ENCODE measurements at places on chromosomes 1 and 21. TPM values are rescaled to one million over a fixed set of nuclear protein-coding genes. Genes with fewer than 3 reads are reported as not detected.

DNA sequence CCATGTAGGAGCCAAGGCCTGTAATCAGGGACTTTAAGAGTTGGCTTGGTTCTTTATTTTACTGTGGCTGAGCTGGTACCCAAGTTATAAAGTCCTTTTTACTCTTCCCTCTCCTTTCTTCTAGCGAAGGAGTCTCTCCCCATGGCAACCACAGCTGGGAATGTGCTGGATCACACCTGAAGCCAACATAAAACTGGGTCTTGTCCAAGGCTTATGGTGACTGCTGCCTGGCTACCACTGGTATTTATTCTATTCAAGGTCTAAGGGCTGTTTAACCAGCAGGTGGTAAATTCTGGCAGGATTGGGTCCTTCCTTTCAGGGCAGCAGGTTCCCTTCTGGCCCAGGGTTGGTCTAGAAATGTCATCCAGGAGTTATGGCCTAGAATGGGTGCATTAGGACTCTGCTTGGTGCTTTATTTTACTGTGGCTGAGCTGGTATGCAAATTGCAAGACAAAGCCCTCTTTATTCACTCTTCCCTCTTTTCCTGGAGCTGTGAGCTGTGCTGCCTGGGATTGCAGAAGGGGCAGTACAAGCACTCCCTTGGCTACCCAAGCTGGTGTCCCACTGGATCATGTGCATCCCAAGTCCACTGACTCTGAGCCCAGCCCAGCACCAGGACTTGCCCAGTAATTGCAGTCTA, 26.6 kb downstream of the SLC22A15 start:
- H3K4me3 ChIP-seq, result no peak overlapping the region
- no peaks in the 10 kb centered on the region for H3K4me1 ChIP-seq
- no peak overlapping the region for H3K27ac ChIP-seq
- no peak for DNase-seq

- H3K27ac ChIP-seq, result no peak overlapping the region
- no peak overlapping the region for H3K4me3 ChIP-seq
- H3K27me3 ChIP-seq, result no peaks in the 10 kb centered on the region
- H3K4me1 ChIP-seq, result peaks cover 5% of the 10 kb centered on the region
- H3K36me3 ChIP-seq, result peaks cover 2% of the 10 kb centered on the region
Observed at GRCh38 chr1:26239936-26240335, 5.9 kb downstream of the CEP85 start.

Gene RNASEL
- total RNA-seq, result 3.3 TPM

GRCh38 chr1:3153197-3153596, 84.2 kb downstream of the PRDM16 start:
- no peaks in the 10 kb centered on the region for H3K27me3 ChIP-seq
- H3K36me3 ChIP-seq, result no peaks in the 10 kb centered on the region
- H3K4me3 ChIP-seq, result no peak overlapping the region
- H3K27ac ChIP-seq, result no peak overlapping the region
- no peaks in the 10 kb centered on the region for H3K4me1 ChIP-seq

Gene CELA2A
- total RNA-seq, result not detected

DNA sequence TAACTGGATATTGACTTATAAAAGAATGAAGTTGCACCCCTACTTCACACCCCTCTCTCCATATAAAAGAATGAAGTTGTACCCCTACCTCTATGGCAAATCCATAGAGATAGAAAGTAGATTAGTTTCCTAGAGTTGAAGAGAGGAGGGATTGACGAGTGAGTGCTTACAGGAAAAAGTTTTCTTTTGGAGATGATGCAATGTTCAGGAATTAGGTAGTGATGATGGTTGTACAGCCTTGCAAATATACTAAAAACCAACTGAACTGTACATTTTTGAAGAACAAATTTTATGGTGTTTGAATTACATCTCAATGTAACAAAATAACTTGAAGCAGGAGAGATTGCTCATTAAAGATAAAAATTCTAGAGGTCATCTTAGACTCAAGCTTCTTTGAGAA, 272.9 kb downstream of the GPR52 start:
- no peaks in the 10 kb centered on the region for H3K36me3 ChIP-seq

Gene TRABD2B
- total RNA-seq, result 0.28 TPM

Gene OR14I1
- not detected for total RNA-seq

DNA sequence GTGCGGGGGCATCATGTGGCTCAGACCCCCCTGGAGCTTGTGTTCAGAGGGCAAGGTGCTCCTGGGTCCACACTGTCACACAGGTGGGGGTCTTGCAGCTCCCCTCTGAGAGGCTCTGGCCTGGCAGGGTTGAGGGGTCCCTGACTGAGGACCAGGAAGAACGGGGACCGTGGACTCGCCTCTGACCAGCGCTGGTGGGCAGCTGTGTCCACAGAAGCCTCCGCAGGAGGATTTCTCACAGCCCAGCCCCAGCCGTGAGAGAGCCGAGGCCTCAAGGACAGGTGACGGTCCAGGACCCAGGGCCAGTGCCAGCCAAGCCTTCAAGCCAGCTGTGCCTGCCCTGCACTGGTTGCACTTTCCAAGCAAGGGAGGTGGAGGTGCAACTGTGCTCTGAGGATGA, 63.5 kb upstream of the TTC34 start:
- no peak for DNase-seq
- H3K4me1 ChIP-seq, result no peaks in the 10 kb centered on the region
- H3K36me3 ChIP-seq, result no peaks in the 10 kb centered on the region
- H3K4me3 ChIP-seq, result no peak overlapping the region
- H3K27ac ChIP-seq, result no peak overlapping the region
- no peaks in the 10 kb centered on the region for H3K27me3 ChIP-seq

DNA sequence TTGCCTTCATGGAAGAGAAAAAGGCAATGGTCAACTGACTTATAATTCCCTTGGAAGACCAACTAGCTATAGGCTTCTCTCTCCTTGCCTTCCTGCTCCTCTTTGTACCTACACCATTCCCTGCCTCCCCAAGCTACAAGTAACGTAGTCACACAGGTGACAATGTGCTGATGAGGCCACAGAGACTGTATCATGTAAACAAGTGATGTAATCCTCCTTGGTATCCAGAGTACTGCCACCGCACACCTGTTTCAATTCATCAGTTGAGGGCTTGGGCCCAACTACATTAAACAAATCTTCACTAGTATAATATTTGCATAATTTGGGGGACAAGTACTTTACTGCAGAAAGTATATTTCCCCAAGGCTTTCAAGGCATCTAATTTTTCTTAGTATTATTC, 76.4 kb upstream of the SCYL3 start:
- no peaks in the 10 kb centered on the region for H3K27me3 ChIP-seq
- DNase-seq, result no peak
- no peak overlapping the region for H3K4me3 ChIP-seq
- no peaks in the 10 kb centered on the region for H3K4me1 ChIP-seq
- no peaks in the 10 kb centered on the region for H3K36me3 ChIP-seq

DNA sequence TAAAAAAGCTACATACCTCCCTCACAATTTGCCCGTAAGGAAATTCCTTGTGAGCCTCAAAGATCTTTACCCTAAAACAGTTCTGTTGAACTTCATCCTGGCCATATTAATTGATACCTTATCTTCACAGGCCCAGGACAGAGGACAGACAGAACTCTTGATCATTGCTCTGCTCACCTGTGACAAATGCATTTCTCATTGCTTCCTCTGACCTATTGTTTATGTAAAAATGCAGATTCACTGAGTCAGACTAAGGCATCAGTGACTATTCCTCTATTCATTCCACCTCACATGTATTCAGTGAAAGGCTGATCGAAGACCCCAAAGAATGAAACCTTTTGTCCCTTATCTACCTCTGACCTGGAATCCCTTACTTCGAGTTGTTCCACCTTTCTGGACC, 61.0 kb downstream of the BACH1 start:
- H3K27me3 ChIP-seq, result no peaks in the 10 kb centered on the region
- no peaks in the 10 kb centered on the region for H3K36me3 ChIP-seq
- no peak overlapping the region for H3K27ac ChIP-seq
- no peaks in the 10 kb centered on the region for H3K4me1 ChIP-seq
- no peak overlapping the region for H3K4me3 ChIP-seq
- DNase-seq, result no peak

- H3K27ac ChIP-seq, result no peak overlapping the region
- H3K36me3 ChIP-seq, result no peaks in the 10 kb centered on the region
- no peaks in the 10 kb centered on the region for H3K27me3 ChIP-seq
- H3K4me3 ChIP-seq, result no peak overlapping the region
Observed at GRCh38 chr1:46244656-46245371, 2.7 kb upstream of the RAD54L start.

- no peak overlapping the region for H3K4me3 ChIP-seq
- no peak overlapping the region for H3K27ac ChIP-seq
- H3K36me3 ChIP-seq, result peaks cover 30% of the 10 kb centered on the region
- H3K27me3 ChIP-seq, result no peaks in the 10 kb centered on the region
- no peak for DNase-seq
- peaks cover 10% of the 10 kb centered on the region for H3K4me1 ChIP-seq
Observed at GRCh38 chr1:196669051-196669450, 17.2 kb downstream of the CFH start.

Gene RAB42
- 5.9 TPM for total RNA-seq

DNA sequence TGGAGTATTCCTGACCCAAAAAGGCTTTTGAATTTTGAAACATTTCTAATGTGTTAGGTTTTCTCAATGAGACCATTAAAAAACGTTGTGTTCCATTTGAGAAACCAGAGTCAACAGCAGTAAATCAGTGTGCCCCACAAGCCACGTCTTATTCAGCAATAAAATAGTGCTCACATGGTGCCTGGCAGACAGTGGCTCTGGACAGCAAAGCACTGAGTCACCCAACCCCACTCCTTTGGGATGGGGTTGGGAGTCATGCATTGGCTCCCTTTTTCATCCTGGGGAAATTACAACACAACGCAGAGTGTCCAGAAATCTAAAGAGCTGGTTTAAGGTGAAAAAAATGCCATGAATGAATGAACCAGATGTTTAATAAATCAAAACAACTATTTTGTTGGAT, 46.5 kb downstream of the KCNJ15 start:
- H3K36me3 ChIP-seq, result no peaks in the 10 kb centered on the region
- H3K4me1 ChIP-seq, result peaks cover 3% of the 10 kb centered on the region
- no peak overlapping the region for H3K27ac ChIP-seq
- no peak for DNase-seq

DNA sequence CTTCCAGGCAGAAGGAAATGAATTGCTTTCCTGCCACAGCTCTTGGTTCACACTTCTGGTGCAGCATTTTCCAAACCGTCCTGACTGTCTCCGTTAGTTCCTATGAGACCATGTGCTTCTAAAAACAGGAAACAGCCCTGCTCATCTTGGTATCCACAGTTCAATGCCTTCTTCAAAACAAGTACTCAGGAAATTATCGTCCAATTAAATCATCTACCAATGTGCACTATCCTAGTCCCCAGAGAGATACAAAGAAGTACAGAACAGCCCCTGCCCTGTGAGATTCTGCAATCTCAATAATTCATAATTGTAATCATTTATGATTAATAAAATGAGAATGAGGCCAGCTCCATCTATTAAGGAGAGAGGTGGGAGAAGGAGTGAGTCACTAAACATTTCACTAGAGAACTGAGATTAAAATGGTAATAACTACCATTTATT, 11.2 kb downstream of the CLEC20A start:
- no peaks in the 10 kb centered on the region for H3K36me3 ChIP-seq
- DNase-seq, result no peak
- H3K27me3 ChIP-seq, result no peaks in the 10 kb centered on the region
- H3K4me1 ChIP-seq, result no peaks in the 10 kb centered on the region

Gene MYOG
- total RNA-seq, result not detected

Gene BNIPL
- total RNA-seq, result 0.09 TPM

GRCh38 chr1:111484391-111485026, 10.7 kb downstream of the C1orf162 start:
- no peaks in the 10 kb centered on the region for H3K36me3 ChIP-seq
- no peaks in the 10 kb centered on the region for H3K27me3 ChIP-seq

Gene SDC3
- 14.0 TPM for total RNA-seq

DNA sequence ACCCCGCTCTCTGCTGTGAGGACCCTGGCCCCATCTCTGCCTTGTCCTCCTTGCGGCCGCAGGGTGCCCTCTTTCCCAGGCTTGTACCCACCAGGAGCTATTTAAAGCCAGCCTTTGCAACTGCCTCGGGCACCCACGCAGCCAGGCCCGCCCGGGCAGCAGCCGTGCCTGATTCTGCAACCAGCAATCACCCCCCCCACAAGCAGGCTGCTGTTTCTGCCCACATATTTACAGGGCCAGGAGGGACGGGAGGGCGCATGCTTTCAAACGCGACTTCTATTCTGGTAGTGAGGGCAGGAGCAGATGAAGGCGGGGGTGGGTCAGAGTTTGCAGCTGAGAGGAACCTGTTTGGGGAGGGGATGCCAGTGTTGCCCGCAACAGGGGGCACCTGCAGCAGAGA, 13.6 kb downstream of the GABRD start:
- H3K27me3 ChIP-seq, result no peaks in the 10 kb centered on the region
- DNase-seq, result no peak
- no peak overlapping the region for H3K27ac ChIP-seq
- no peaks in the 10 kb centered on the region for H3K4me1 ChIP-seq

DNA sequence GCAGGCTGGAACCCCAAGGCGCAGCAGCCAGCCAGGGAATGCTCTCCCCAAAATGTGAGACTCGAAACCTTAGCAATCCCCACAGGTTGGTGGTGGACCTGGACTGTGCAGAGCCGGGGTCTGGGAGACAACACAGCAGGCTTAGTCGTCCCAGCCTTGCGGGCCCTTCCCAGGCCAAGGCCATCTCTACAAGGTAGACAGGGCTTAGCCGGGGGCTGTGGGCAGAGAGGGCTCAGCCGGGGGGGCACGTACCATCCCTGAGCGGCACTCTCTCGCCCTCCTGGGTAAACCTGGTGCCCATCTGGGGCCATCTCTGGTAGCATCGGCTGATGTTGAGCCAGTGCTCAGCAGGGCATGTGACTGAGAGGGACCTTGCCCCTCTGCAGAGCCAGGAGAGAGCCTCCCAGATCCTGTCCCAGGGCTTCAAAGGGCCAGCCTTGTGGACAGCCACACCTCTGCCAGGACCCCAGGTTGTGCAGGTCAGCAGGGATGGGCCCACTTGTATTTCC, 2.2 kb upstream of the ACTRT2 start:
- no peak overlapping the region for H3K4me3 ChIP-seq
- no peak for DNase-seq
- H3K27me3 ChIP-seq, result no peaks in the 10 kb centered on the region
- H3K36me3 ChIP-seq, result no peaks in the 10 kb centered on the region
- H3K27ac ChIP-seq, result no peak overlapping the region

Gene KLHDC9
- 2.8 TPM for total RNA-seq

DNA sequence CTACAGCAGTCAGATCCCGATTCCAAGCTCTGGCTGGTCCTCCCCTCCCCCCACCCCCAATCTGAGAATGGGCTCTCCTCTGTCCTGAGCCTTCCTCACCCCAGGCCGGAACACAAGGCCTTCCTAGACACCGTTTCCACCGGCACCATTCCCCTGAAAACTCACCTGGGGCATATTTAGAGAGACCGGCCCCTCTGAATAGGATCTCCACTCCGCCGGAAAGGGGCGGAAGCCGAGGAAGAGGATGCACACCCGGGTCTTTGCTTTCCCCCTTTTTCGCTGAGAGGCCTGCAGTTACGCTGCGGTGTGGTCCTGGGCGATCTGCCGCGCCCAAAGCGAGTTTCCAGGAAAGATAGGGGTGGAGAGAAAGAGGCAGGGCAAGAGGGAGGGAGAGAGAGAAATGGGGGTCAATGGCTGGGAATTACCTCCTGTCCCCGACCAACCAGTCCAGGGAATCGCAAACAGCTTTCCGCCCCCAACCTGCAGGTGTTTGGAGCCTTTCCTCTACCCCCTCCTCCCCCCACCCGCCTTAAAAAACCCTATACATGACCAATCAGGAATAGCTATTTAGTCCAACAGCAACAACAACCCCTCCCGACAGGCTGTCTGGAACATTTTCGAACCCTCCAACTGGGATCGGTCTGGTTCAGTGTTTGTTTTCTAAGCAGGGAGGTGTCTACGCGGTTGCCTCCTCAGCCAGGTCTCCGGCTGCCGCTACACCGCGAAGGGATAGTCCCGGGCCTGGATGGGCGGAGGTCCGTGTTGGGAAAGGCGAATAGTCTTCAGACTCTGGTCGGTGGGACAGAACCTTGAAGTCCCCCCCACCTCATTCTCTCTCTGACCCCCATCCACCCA, 2.8 kb downstream of the TAL1 start:
- peak overlapping the region; percentile 21 for H3K27ac ChIP-seq
- H3K4me3 ChIP-seq, result peak overlapping the region; percentile 11
- peaks cover 10% of the 10 kb centered on the region for H3K4me1 ChIP-seq
- H3K36me3 ChIP-seq, result no peaks in the 10 kb centered on the region
- peak; percentile 80 for DNase-seq
- H3K27me3 ChIP-seq, result peaks cover 21% of the 10 kb centered on the region
